ENCODE measurements at places on chromosomes 5 and 9.

- DNase-seq, result peak; percentile 18
These were observed 341.1 kb downstream of the ZSWIM6 start for GRCh38 chr5:61673007-61673735.

- DNase-seq, result no peak
These were observed 3.4 kb downstream of the PCDHGC5 start for GRCh38 chr5:141492168-141492885.

DNA sequence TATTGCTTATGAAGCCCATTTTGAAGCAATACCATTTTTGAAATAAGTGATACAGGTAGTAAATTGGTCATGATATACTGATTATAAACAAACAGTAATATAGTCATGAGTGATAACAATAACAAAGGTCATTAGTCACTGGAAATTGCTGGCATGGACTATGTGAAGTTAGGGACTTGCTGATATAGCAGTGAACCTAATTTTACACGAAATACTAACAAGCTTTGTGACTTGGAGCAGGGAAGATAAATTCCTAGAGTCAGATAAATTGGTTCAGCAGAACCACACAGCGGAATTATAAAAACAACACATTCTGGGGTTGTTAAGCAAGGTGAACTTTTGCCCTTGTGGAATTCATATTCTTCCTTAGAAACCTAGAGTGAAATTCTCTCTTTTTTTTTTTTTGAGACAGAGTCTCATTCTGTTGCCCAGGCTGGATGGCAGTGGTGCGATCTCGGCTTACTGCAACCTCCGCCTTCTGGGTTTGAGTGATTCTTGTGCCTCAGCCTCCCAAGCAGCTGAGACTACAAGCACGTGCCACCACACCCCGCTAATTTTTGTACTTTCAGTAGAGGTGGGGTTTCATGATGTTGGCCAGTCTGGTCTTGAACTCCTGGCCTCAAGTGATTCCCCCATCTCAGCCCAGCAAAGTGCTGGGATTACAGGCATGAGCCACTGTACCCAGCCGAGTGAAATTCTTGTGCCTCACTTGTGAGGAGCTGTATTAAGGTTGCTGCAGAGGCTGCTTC is 6.0 kb downstream of the UGCG start:
- no peak for DNase-seq

- no peak for DNase-seq
These were observed 4.1 kb downstream of the PTCH1 start for GRCh38 chr9:95512709-95513095.

DNA sequence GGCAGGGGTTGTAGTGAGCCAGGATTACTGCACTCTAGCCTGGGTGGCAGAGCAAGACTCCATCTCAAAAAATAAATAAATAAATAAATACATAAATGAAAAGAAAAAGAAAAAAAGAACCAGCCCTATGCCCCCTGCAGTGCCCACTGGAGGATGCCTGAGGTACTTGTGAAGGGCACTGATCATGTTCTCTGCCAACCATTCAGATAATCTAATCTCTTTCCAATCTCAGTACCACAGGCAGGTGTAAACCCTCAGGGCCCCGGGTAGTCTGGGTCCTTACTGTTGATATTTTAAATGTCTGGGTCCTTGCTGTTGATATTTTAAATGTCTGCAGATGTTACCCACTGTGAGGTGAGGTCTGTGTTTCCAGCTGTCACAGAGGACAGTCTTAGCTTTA is 321.8 kb upstream of the ADCY2 start:
- DNase-seq, result no peak

DNA sequence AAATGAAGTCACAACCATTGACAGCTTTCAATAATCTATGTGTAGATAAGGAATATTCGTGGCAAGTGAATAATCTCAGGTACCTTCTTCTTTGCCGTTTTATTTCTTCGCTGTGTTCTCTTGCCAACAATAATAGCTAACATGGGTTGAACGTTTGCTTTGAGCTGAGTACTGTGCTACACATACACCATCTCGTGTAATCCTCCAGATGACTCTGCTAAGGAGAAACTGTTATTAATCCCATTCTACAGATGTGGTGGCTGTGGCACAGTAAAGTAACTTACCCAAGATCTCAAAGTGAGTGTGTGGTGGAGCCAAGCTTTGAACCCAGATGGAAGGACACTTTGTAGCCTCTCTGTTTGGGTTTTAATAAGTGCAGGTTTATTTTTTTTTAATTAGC is 179.7 kb downstream of the C9orf152 start:
- no peak for DNase-seq

- DNase-seq, result peak; percentile 58
These were observed 117.5 kb downstream of the SLC1A3 start for GRCh38 chr5:36723912-36724311.

- DNase-seq, result no peak
These were observed 186.9 kb upstream of the PAPPA start for GRCh38 chr9:115966660-115967059.

DNA sequence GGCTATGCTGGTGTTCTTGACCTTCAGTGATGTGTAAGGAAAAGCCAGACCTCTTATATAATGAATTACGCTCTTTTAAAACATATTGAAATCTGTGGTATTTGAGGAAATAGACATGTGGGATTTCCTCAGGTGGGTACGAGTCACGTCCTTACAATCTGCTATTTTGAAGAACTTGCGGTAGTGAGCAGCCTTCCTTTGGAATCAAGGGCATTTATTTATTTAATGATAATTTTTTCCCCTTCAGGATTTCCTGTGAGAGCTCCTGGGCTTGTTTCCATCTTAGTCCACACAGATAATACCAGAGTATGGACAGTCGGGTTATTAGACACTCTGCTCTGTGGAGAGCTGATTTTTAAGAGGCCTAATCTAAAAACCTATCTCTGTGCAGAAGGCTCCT is 167.9 kb downstream of the ARHGEF28 start:
- no peak for DNase-seq

GRCh38 chr5:133222040-133222439 is 170.2 kb downstream of the HSPA4 start:
- no peak for DNase-seq

DNA sequence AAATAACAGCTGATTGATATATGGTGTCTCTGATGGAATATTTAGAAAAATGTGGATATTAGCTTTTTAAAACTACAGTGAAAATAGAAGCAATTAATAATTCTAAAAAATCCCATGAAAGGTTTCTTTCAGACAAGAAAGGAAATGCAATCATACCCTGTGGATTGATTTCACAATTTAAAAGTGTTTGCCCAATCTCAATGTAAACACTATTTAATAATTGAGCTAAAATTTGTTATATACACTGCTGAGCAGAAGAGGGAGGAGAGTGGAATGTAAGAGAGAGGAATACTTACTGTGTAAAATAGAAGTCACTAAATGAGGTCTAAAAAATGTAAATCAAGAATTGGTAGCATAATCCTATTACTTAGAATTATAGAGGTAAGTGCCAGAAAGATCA is 76.9 kb downstream of the FEM1C start:
- DNase-seq, result no peak

- no peak for DNase-seq
These were observed 759 bp upstream of the SUSD1 start for GRCh38 chr9:112175796-112176315.

DNA sequence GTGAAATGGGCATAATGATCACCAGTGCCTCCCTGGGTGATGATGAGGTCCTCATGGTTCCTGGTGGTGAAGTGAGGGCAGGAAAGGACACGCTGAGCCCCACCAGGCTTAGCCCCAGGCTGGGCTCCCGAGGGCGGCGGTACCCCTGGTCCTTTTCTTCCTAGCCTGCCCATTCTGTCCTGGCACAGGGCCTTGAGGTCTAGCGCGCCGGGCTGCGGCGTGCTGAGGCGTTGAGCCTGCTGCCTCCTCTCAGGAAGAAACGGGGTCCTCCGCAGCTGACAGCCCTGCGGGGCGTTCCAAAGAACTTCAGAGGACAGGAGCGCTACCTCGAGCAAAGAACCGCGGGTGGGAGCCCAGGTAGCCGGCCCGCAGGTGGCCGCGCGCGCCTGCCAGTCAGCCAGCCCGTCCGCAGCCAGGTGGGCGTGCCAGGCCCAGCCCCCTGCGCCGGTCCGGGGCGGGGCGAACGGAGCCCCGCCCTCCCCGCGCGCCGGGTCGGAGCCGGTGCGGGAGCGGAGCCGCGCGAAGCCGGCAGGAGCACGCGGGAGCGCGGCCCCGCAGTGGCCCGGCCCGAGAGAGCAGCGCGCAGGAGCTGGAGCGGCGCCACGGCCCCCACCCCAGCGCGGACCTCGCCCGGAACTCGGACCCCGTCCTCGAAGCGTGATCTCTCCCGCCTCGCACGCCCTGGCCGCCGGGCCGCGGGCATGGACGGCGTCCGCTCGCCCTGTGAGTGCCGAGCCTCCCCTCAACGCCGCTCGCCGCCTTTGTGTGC is at the start of gene WNK2:
Gene WNK2, plus strand, starts transcription at position 477 of the 769 bp plus-strand sequence. CDS start 791 bp downstream, outside the sequence.
- DNase-seq, result peak; percentile 33

- DNase-seq, result no peak
These were observed 59.6 kb upstream of the SLC1A1 start for GRCh38 chr9:4430432-4431261.

DNA sequence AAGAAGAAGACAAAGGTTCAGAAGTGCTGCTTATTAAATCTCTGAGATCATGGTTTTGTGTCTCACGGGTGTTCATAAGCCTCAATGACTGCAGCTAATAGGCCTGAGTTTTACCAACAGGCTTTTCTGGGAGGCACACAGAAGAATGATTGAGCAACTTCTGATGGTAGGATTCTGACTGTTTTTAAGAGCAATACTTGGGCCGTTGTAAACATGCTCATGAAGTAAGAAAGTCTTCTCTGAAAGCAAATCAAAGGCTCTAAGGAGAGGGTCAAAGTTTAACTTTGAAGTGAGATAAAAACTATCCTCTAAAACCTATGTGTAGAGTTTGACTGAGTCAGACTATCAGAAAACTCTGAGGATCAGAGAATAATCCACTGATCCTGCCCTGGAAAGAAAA is 390.9 kb upstream of the DAB2 start:
- DNase-seq, result no peak

- no peak for DNase-seq
These were observed 35.0 kb upstream of the UNC5A start for GRCh38 chr5:176775409-176775808.

DNA sequence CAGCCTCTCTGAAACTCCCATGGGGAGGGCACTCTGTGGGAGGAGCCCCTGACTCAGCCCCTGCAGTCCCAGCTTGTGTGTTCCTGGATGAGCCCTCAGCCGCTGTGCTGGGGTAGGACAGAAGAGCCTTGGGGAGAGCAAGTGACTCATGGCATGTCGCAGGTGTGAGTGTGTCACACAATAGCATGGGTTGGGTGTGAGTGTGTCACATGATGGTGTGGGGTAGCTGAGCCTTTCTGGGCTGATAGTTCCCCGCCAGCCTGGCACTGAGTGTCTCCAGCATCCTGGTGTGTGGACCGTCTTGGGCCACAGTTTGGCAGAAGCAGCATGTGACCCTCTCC is 83.4 kb downstream of the PHF2 start:
- no peak for DNase-seq
